ENCODE measurements at places on chromosomes 6 and 20. TPM values are rescaled to one million over a fixed set of nuclear protein-coding genes. Genes with fewer than 3 reads are reported as not detected.

GRCh38 chr6:79077715-79078074 lies 359 bp downstream of the PHIP start:
- no peak for DNase-seq

COL9A3 gene
- 11.7 TPM for total RNA-seq

GRCh38 chr20:2917266-2917665 lies 44.0 kb downstream of the PTPRA start:
- no peak for DNase-seq

- DNase-seq: no peak
Measured at GRCh38 chr6:130962966-130963365, 100.1 kb downstream of the EPB41L2 start.

RHAG gene
- not detected for total RNA-seq

IMPG1 gene
- total RNA-seq: not detected

DNA sequence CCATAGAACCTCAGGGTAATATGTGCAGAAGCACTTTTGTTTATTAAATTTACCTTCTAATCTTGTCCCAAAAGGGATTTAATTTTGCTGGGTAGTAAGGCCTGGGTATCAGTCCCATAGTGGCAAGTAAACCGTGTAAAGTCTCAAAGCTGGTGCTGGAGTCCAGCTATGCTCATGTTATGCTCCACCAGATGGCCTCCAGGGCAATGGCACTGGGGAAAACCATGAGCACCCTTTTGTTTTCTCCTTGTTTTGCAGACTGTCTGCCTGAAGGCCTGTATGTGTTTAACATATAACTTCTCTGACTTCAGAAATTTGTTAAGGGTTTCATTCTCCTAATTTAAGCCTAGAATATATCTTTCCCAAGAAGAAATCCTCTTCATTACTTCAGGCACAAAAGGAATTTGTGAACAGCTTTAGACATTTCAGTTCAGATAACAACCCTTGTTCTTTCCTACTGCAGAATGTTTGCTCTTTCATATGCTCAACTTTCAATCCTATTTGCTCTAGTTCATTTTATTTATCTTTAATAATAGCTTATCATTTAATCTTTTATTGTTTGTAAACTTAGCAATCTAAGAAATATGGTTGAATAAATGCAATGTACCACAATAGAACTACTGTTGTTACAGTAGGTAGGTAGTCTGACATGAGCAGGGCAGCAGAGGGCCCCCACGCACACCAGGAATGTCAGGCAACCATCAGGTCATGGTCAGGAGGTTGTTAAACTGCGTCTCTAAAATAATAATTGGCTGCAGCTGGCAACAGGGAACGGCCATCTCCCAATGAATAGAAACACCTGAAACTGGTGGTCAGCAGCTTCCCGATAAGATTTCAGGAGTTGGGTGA lies 162.8 kb downstream of the TENT5A start:
- DNase-seq: no peak

GRCh38 chr6:90294008-90294511 lies 2.6 kb downstream of the BACH2 start:
- no peak for DNase-seq

- peak; percentile 92 for DNase-seq
Measured at GRCh38 chr6:27478706-27479318, 5.9 kb upstream of the ZNF184 start.

BPI gene
- total RNA-seq: not detected

SRMS gene
- total RNA-seq: not detected

DNA sequence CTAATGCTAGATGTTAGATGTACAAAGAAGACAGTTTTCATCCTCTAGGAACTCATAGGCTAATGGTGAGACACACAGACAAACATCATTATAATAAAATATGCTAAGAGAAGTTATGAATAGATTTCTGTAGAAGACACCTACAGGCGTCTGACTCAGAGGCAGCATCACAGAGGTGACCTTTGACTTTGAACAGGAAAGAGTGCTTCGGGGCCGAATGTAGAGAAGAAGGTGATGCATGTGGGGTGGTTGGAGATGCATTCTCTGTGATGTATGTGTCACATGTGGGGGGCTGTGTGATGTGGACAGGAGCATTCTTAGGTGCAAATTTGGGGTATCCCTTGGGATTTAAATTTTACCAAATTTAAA lies 6.8 kb downstream of the GUCA1A start:
- no peak for DNase-seq

DNA sequence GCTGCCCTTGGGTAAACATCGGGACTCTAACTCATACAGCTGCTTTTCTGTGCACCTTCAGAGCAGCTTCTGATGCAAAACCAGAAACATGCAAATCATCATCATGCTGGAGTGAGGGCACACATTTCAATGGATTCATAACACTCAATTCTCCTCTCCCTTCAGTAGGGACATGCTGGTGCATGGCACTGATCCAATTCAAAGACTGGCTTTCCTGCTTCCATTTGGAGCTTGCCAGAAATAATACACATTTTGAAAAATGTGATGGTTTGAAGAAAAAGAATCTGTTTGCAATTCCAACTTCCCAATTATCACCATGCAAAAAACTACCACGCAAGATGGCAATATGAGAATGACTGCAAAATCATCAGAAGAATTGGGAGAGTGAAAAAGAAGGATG lies 65.2 kb upstream of the PDE10A start:
- no peak for DNase-seq

DNA sequence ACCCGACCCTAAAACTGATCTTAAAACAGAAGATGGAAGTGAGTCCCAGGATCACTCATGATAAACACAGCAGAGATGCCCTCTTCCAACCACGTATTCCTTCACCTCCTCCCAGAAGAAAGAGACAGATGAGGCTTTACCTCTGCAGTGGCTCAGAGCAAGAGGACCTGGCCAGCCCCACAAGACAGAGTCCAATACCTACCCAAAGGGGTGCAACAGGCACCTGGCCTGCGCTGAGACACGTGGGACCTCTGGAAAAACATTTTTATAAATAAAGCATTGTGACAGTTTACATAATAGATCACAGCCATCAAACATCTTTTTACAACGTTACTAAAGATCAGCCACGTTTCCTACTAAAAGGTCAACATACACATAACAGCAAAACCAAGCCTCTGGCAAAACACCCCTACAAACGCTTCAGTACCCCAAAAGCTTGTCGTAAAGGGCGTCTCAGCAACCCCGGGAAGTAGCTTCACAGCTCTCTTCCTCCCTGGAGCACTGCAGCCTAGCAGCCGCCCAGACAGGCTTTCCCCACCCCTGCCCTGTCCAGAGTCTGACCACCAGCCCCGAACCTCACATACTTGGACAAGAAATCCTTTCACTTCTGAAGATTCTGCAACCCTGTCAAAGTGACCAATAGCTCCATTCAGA lies 2.9 kb downstream of the TAF4 start:
- no peak for DNase-seq

GRCh38 chr6:74814440-74814839 lies 391.4 kb downstream of the COL12A1 start:
- DNase-seq: no peak

DNA sequence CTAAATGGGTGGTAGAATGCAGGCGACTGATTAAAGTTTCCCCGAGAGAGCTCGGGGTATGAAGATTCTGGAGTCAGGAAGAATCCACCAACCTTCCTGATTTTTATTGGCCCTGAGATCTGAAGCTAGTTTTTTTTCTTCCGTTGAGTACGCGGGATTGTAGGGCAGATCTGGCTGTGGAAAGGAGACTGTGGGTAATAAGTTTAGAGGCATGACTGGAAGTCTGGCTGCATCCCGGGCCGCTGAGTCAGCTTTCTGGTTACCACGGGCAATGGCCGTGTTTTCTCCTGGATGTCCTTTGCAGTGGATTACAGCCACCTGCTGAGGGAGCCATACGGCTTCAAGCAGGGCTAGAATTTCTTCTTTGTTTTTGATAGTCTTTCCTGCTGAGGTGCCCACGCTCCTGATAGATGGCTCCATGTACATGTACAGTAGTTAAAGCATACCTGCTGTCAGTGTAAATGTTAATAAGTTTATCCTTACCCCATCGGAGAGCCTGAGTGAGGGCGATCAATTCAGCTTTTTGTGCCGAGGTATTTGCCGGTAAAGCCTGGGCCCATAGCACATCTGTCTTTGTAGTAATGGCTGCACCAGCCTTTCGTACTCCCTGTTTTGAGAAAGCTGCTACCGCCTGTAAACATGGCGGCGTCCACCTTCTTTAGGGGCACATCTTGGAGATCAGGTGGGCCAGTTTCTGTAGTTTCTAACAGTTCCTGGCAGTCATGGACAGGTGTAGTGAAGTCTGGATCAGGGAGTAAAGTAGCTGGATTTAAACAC lies 154.0 kb downstream of the TRIM27 start:
- peak; percentile 51 for DNase-seq

PABPC1L gene
- total RNA-seq: 42.2 TPM

DNA sequence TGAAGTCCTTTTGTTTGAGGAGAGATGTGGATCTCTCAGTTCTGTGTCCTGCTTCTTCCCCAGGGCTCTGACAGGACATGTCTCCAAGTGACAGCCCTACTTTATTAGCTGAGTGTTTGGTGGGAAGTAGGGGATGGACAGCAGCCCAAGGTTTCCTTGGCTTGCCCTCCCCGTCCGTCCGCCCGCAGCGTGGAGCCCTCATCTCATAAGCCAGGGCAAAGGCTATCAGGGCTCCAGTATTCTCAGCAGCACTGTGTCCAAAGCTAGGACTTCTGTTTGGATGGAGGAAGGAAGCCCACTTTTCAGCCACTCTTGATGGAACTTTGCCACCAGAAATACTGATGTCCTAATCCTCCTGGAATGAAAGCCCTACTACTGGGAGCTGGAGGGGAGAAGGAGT lies 13.6 kb downstream of the CDC5L start:
- DNase-seq: no peak

GRCh38 chr6:80922916-80923455 lies 816.5 kb downstream of the BCKDHB start:
- no peak for DNase-seq

GRCh38 chr20:51360451-51361201 lies 181.9 kb downstream of the NFATC2 start:
- no peak for DNase-seq

GSTA1 gene
- total RNA-seq: not detected

ECHDC1 gene
- 102 TPM for total RNA-seq

GRCh38 chr6:151914484-151914883 lies 107.0 kb downstream of the ESR1 start:
- no peak for DNase-seq

- DNase-seq: no peak
Measured at GRCh38 chr20:58418949-58419748, 30.1 kb downstream of the VAPB start.

PEX3 gene
- total RNA-seq: 19.0 TPM

GRCh38 chr6:115191989-115192388 lies 849.2 kb upstream of the HS3ST5 start:
- no peak for DNase-seq

DNA sequence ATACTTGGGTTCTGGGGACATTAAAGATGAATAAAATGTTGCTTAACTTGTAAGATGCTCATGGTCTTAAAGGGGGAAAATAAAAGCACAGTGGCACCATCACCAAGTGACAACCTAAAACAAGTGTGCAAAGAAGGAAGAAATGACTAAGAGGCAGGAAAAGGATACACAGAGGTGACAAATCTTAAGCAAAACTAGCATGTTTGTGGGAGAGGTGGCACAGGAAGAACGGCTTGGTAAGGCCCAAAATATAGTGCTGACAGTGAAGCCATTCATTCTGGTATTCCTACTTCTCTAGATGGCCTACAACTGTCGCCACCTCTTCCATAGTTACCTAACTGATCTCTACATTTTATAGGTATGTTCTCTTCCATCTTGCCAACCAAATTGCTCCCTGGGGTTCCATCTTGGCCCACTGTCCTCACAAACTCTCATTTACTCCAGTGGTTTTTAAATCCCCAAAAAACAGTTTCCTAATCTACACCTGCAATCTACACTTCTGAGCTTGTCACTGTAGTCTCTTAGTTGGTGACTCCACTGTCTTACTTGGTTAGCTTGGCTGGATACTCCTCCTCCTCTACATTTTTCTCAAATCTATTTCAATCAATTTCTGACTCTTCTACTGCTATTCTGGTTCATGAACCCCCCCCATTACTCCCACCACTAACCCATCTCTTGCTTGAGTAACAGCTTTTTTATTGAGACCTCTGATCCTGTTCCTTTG lies 33.5 kb downstream of the FAM8A1 start:
- no peak for DNase-seq

DNA sequence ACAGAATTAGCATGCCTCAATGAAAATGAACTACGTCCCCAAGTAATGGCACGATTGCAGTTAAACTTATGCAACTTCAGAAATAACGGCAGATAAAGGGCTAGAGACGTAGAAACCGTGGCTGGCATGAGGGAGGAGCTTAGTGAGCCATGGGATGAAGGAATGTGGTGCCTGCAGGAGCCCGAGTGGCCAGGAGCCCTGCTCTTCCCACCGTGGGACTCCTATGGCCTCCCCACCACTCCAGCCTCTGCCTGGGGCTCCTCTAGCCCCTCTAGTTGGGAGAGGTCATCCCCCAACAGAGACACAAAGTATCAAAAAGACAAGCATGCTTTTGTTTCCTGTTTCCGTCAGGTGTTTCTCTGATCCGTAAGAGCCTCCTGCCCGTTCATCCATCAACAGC lies 75.1 kb upstream of the BHLHE23 start:
- DNase-seq: no peak

- no peak for DNase-seq
Measured at GRCh38 chr20:10428008-10428407, 6.0 kb downstream of the MKKS start.

ADTRP gene
- not detected for total RNA-seq

ZFP57 gene
- not detected for total RNA-seq

DNA sequence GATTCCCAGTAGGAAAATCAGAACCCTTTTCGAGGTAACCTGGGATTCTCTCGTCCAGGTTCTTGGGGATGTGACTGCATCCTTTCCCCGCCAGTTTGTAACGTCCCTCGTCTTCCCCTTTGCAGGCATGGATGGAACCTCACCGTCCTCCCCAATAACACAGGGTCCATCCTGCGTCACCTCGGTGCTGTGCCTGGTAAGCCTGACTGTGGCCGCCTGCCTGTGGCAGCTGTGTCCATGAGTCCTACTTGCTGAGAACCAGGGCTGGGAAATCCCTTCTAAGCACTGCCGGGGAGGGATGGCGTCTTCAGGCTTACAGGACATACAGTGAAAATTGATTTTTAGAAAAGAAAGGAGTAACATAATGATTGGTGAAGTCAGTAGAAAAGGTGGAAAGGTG lies 155.6 kb downstream of the DTNBP1 start:
- no peak for DNase-seq

DNA sequence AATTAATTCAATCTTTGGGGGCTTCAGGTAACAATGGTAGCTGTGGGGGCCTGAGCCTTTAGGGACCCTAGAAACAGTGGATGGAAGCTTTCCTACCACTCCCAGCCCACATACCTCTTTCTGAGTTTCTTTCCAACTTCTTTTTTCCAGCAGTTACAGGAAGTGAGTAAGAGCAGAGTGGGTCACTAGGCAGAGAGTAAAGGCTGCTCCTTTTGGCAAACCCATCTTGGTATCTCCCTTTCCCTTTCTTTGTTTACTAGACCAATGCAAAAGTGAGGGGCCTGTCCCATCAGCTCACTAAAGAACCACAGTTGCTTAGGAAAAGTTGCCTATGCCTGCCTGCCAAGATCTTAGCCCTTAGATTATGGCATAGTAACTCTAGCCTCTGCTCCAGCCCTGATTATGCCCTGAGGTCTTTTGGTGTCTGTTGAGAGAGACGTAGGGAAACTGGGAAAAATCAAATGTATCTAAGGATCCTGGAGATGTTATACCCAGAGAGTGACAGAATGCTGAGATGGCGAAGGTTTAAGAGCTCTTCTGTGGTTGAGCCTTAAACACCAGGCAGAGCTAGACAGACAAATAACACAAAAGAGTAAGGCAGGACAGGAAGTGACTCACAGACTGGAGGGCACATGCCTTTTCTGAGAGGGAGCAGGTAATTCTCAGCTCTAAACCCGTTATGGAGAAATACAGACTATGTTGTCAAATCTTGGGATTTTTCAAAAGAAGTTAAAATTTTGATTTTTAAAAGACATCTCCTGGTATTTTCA lies 31.3 kb downstream of the TRMT6 start:
- DNase-seq: peak; percentile 56

All from A673 (cell line).